Iris pigment epithelial cell (primary cell): ENCODE measurements at places on chromosomes 1 and 21.

GRCh38 chr1:152926091-152926490 lies 17.7 kb downstream of the IVL start:
- DNase-seq, result no peak

DNA sequence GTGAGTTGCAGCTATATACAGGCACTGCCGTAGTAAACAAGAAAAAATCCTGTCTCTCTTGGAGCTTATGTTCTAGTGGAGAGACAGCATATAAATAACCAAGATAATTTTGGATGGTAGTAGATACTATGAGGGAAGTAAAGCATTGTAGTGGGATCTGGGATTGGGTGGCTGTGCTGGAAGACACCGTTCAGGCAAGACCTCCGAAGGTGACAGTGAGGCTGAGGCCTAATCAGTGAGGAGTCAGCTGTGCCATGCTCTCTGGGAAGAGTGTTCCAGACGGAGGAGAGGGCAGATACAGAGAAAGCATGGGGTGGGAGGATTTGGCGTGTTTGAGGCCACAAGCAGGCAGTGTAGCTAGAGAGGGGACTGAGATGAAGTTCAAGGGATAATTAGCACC lies 6.0 kb downstream of the TMEM222 start:
- no peak for DNase-seq

GRCh38 chr1:93728480-93729131 lies 47.0 kb upstream of the BCAR3 start:
- DNase-seq, result no peak

DNA sequence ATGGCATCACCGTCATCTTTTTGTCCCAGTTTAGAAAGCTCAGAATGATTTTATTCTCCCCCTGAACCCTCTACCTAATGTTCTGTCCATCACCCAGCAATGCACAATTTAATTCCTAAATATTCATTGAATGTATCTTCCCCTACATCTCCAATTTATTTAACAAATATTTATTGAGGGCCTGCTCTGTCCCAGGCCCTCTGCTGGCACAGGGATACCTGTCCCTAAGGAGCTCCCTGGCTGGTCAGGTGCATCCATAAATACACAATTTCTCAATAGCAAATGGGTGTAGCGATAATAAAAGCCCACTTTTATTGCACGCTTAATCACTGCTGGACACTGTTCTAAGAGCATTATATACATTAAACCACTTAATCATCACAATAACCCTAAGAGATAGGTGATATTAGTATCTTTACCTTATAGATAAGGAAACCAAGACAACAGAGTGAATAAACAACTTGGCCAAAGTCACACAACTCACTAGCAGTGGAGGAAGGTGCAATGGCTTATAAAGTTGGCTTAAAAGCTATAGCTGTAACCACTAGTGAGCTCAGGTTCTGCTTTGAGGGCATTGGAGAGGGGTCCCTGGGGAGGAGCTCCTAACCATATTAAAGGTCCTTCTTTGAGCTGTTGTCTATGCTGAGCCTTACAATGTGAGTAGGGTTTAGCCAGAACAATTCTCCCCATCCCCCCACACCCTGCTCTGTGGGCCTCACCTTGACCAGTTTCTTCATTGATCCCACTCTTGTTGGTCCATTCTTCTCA lies 126.3 kb upstream of the JUN start:
- no peak for DNase-seq

DNA sequence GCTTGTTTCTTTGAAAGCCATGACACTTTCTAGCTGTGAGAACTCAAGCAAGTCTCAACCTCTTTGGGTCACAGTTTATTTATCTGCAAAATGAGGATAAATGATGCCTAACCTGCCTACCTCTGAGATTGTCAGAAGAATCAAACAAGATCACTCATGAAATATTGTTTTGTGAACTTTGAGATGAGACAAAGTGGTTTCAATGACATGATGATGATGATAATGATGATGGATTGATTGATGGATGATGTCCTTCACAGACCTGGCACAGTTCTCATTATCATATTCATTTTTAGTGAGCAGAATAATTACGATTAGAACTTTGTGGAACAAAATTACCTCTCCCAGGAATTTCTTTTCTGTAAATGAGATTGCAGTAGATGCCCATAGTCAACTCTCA lies 129.2 kb downstream of the HHIPL2 start:
- no peak for DNase-seq

GRCh38 chr1:226734611-226735153 lies 4.4 kb downstream of the ITPKB start:
- DNase-seq, result no peak
